ENCODE measurements at places on chromosomes 11 and 22.

DNA sequence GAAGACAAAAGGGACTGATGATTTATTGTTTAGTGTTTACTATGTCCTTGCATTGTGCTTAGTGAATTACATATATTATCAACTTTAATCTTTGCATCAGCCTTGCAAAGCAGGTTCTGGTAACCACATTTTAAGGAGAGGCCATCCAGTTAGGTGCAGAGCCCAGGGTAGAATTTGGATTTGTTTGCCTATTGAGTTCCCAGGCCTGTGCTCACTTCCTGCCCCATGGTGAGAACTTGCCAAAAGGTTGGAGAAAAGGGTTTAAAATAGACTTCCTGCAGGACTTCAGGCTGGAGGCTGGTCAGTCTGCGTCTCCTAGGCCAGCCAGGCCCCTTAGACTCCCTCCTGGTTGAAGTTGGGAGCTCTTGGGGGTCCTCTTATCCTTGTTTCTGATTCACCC lies 72.1 kb downstream of the ATXN10 start:
- no peak overlapping the region for H3K4me3 ChIP-seq
- H3K27me3 ChIP-seq, result no peaks in the 10 kb centered on the region
- no peak for DNase-seq
- H3K27ac ChIP-seq, result no peak overlapping the region

GRCh38 chr22:18154821-18155390 lies 4.9 kb downstream of the USP18 start:
- H3K27me3 ChIP-seq, result no peaks in the 10 kb centered on the region
- peaks cover 6% of the 10 kb centered on the region for H3K36me3 ChIP-seq
- no peak overlapping the region for H3K27ac ChIP-seq
- DNase-seq, result no peak
- no peak overlapping the region for H3K4me3 ChIP-seq

- no peak overlapping the region for H3K4me3 ChIP-seq
- H3K4me1 ChIP-seq, result no peaks in the 10 kb centered on the region
- DNase-seq, result no peak
- H3K36me3 ChIP-seq, result no peaks in the 10 kb centered on the region
- peaks cover 5% of the 10 kb centered on the region for H3K27me3 ChIP-seq
Observed at GRCh38 chr11:70711095-70711910, 313.0 kb downstream of the CTTN start.

DNA sequence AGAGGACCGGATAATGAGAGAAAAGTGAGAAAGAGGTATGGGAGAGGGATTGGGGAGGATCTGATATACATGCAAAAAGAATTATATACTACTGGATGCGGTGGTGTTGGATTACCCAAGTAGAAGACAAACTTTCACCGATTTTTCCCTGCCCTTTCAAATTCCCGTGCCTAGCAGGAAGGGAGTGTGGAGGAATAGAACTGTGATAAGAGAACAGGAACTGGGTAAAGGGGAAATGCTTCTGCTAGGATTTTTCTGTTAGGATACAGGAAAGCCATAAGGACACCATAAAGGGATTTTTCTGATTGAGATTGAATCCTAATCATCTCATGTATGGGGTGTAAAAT lies 480 bp upstream of the MTMR2 start:
- H3K4me1 ChIP-seq, result peaks cover 13% of the 10 kb centered on the region
- DNase-seq, result no peak
- peak overlapping the region; percentile 99 for H3K27ac ChIP-seq
- H3K36me3 ChIP-seq, result peaks cover 2% of the 10 kb centered on the region
- peak overlapping the region; percentile 87 for H3K4me3 ChIP-seq

- peaks cover 43% of the 10 kb centered on the region for H3K4me1 ChIP-seq
- no peaks in the 10 kb centered on the region for H3K27me3 ChIP-seq
- no peak overlapping the region for H3K4me3 ChIP-seq
- DNase-seq, result no peak
- H3K36me3 ChIP-seq, result peaks cover 6% of the 10 kb centered on the region
Observed at GRCh38 chr11:69127081-69127850, 28.5 kb upstream of the SMIM38 start.

DNA sequence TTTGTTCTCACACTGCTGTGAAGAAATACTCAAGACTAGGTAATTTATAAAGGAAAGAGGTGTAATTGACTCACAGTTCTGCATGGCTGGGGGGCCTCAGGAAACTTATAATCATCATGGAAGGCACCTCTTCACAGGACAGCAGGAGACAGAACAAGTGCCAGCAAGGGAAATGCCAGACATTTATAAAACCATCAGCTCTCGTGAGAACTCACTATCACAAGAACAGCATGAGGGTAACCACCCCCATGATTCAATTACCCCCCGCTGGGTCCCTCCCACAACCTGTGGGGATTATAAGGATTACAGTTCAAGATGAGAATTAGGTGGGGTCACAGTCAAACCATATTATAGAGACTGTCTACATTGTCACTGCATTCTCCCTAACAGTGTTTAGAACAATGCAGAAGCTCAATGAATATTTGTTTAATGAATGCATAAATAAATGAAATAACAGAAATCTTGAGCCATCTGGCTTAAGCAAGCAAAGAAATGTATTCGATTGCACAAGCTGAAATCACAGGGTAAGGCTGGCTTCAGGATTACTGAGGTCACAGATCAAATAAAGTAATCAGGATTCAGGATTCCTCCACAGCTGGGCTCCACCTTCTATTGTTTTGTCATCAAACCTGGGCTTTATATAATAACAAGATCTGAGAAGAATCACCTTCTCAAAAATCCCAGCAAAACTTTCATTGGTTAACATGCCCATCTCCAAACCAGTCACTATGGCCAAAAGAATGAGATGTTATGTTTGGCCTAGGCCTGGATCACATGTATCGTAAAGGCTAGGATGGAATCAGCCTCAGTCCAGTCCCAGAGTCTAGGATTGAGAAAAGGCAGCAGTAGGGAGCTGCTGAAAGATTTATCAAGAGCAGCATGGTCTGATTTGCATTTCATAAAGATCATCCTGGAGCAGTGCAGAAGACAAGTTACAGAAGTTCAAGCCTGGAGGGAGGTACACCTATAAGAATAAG lies 137.8 kb upstream of the UBASH3B start:
- no peaks in the 10 kb centered on the region for H3K4me1 ChIP-seq
- H3K27me3 ChIP-seq, result peaks cover 15% of the 10 kb centered on the region
- no peak overlapping the region for H3K4me3 ChIP-seq
- no peak overlapping the region for H3K27ac ChIP-seq
- no peaks in the 10 kb centered on the region for H3K36me3 ChIP-seq

DNA sequence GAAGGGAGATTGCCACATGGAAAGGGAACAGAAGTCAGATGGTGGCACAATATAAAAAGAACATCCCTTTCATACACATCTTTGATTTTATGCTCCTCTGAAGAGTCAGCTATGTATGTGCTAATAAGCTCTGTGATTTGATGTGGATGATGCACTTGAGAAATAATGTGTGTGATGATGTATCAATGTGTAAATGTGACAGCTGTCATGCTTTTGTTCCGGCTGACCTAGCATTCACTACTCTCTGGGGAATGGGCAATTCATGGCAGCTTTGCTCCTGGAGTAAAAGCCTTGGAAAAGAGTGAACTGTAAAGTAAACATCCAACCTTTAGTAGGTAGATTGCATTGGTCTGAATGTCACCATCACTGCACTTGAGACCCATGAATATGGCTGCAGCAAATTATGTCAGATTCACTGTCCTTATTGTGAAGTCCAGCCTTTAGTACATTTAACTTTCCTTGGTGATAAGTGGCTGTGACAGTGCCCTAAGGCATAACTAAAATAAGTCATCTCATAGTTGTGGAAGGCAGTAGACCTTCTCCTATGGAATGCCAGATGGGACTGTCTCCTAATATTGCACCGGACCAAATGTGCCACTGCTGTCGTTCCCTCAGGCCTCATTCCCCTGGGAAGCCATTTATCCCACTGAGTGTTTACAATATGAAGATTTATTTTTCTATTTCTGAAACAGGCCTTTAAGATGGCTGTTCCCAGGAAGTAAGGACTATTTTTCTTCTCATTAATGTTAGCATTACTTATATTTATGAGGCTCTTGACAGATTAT lies 178.2 kb upstream of the CCDC90B start:
- no peak for DNase-seq
- H3K4me3 ChIP-seq, result no peak overlapping the region
- no peaks in the 10 kb centered on the region for H3K4me1 ChIP-seq
- H3K27me3 ChIP-seq, result peaks cover 10% of the 10 kb centered on the region
- no peak overlapping the region for H3K27ac ChIP-seq
- H3K36me3 ChIP-seq, result no peaks in the 10 kb centered on the region

DNA sequence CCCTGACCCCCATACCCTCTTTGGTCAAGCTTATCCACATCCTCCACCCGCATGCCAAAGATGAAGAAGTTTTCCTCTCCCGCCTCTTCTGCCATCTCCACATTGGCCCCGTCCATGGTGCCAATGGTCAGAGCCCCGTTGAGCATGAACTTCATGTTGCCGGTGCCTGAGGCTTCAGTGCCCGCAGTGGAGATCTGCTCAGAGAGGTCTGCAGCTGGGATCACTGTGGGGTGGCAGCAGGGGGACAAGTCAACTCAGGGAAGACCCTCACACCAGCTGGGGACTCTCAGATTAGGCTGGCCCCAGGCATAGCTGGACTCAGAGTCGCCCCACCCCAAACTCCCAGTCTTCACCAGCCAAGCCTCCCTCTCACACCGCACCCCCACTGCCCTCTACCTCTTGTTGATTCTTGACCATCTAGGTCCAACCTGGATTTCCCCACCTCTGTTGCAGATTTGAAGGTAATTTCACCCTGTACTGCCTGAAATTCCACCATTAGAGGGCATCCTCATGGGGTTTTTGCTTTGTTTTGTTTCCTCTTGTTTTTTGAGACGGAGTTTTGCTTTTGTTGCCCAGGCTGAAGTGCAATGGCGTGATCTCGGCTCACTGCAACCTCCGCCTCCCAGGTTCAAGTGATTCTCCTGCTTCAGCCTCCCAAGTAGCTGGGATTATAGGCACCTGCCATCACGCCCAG lies 6.6 kb upstream of the RASGRP2 start:
- DNase-seq, result no peak
- H3K4me3 ChIP-seq, result peak overlapping the region; percentile 47
- H3K27ac ChIP-seq, result peak overlapping the region; percentile 78
- H3K4me1 ChIP-seq, result peaks cover 50% of the 10 kb centered on the region
- H3K36me3 ChIP-seq, result peaks cover 2% of the 10 kb centered on the region

DNA sequence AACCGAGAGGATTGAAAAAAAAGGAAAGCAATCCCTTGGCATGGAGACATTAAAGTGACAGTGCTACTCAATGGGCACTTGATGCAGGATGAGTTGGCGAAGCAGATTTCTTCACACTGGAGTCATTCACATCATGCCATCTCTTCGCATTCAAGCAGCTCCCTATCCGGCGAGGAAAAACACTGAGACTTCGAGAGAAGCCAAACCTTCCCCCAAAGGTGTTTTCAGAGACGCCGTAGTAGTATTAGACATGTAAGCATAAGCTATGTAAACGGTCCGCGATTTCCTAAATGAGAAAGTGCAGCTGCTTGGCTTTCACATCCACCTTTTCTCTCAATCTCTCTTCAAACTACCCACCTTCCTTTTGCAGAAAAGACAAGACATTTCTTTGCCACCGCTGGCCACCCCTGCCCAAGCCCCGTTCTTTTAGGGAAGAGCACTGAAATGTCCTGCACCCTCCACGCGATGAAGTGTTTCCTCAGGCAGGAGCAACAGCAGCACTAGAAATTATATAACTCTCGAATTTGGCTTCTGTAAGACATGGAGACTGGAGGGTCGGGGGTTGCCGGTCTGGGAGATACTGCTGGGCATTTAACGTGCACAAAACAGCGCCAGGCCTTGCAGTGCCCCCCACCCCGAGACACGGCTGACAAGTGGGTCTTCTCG lies at the start of gene DLG2:
TSS of gene DLG2 (minus strand) at position 13 of the 666 bp plus-strand sequence.
- peak within 1 kb of the TSS; percentile 96 for H3K27ac ChIP-seq
- DNase-seq, result no peak
- H3K4me1 ChIP-seq, result peaks cover 51% of the 10 kb centered on the region

- H3K4me3 ChIP-seq, result no peak overlapping the region
- no peaks in the 10 kb centered on the region for H3K36me3 ChIP-seq
- no peaks in the 10 kb centered on the region for H3K4me1 ChIP-seq
- peaks cover 8% of the 10 kb centered on the region for H3K27me3 ChIP-seq
- DNase-seq, result no peak
Observed at GRCh38 chr11:11290354-11290753, 62.7 kb downstream of the CSNK2A3 start.

GRCh38 chr11:20474882-20475517 lies 87.5 kb downstream of the PRMT3 start:
- peaks cover 61% of the 10 kb centered on the region for H3K36me3 ChIP-seq
- H3K4me3 ChIP-seq, result no peak overlapping the region
- H3K27me3 ChIP-seq, result no peaks in the 10 kb centered on the region
- H3K4me1 ChIP-seq, result peaks cover 13% of the 10 kb centered on the region
- DNase-seq, result no peak

Data from naive thymus-derived CD8-positive, alpha-beta T cell (primary cell).